Stimulated activated CD4-positive, alpha-beta T cell treated with anti-CD3 and anti-CD28 coated beads, Interleukin-1b, Interleukin-23, amount 100 ng/mL, for 48 hours (primary cell): ENCODE measurements at places on chromosomes 4 and X.

DNA sequence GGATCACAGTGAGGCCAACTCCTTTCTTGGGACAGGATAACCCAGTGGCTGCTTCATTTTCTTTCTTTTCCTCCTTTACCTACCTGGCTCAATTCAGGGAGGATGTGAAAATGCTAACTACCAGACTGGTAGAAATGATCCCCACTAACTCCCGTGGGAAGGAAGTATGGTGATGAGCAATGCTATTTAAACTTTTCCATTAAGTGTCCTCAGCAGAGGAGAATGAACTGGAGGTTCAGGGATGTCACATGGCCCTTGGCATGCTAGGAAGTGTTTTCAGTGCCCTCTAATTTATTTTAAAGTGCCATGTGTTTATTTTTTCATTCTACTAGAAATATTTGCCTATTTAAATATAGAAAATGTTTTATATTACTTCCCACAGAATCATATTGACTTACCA, 363.9 kb downstream of the PPP3CA start:
- DNase-seq: no peak

DNA sequence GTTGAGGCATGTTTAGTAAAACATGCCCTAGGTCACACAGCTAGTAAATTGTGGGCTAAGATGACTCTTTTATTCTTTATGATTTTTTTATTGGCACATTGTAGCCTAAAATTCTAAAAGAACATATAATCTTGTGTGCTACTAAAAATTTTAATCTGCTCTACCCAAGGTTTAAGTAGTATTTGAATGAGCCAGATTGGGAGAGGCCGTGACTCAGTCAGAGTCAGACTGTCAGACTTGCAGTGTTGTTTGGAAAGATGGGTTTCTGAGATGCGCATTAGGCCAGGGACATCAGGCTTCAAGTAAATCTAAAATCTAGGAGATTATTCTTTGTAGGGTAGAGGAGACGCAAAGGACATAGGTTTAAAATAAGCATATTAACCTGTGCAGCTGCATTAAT, 30.7 kb upstream of the TMPRSS11E start:
- no peak for DNase-seq

DNA sequence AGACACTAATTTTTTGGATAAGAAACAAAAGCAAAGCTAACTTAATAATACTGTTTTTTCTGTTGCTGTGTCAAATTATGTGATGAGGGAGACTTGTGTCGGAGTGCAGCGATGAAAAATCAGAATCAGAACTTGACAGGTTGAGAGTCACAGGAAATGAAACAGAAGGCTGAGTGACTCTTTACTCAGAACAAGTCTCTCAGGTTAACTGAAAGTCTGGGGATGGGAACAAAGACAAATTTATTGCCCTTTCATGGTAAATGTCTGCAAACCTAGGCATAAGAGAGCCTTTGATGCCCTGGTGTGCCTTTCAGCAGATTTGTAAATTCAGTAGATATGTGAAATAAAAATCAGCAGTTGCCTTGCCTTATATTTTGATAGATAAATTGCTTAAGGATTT, 96.0 kb downstream of the ADGRL3 start:
- DNase-seq: no peak

DNA sequence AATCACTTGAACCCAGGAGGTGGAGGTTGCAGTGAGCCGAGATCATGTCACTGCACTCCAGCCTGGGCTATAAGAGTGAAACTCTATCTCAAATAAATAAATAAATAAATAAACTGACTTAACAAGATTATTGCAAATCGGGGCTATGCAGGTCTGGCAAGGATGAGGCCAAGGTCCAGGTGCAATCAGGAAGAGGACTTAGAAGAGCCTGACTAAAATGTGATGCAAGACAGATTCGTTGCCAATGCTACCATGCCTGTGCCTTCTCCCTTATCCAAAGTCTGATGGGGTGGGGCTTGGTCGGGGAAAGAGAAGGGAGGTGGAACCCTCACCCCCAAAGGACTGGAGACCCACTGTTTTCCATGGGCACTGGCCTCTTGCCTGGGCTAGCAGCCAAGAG, 14.7 kb downstream of the ZCCHC13 start:
- DNase-seq: no peak

DNA sequence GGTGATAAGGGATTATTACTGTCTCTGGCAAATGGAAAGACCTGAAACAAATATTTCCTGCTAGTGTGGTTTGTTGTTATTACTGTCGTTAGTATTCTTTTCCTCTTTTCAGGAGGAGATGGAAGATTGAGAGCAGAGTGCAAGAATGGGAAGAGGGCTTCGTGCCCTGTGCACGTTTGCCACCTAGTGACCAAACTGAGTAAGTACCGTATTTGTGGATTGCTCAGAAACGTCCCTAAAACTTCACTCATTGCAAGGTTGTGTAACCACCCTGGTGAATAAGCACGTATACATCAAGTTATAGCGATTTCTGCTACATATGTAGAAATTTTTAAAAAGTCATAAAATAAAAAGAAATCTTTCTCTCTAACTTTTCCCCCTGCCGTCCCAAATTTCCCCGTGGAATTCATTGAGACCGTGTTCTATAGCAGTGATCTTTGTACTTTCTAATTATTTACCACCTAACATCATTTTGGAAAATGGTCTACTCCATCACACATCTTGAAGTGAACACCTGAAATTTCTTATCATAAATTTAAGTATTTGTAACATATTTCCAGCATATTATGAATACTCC, 24.3 kb downstream of the LINC00632 start:
- no peak for DNase-seq

GRCh38 chr4:52377563-52377962, 281.5 kb downstream of the USP46 start:
- no peak for DNase-seq

GRCh38 chr4:99657798-99658197, at the start of gene C4orf54:
C4orf54 (minus strand) TSS chr4:99657828; CDS start chr4:99654648, 3,180 bp downstream.
- no peak for DNase-seq

DNA sequence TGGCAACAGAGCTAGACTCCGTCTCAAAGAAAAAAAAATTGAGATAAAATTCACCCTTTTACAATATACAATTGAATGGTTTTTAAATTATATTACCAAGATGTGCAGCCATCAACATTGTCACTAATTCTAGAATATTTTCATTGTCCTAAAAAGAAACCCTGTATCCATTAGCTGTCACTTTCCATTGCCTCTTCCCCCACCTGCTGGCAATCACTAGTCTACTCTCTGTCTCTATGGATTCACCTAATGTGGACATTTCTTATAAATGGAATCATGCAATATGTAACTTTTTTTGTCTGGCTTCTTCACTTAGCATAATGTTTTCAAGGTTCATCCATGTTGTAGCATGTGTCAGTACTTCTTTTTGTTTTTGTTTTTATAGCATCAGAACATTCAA, 20.8 kb downstream of the ABHD18 start:
- no peak for DNase-seq

DNA sequence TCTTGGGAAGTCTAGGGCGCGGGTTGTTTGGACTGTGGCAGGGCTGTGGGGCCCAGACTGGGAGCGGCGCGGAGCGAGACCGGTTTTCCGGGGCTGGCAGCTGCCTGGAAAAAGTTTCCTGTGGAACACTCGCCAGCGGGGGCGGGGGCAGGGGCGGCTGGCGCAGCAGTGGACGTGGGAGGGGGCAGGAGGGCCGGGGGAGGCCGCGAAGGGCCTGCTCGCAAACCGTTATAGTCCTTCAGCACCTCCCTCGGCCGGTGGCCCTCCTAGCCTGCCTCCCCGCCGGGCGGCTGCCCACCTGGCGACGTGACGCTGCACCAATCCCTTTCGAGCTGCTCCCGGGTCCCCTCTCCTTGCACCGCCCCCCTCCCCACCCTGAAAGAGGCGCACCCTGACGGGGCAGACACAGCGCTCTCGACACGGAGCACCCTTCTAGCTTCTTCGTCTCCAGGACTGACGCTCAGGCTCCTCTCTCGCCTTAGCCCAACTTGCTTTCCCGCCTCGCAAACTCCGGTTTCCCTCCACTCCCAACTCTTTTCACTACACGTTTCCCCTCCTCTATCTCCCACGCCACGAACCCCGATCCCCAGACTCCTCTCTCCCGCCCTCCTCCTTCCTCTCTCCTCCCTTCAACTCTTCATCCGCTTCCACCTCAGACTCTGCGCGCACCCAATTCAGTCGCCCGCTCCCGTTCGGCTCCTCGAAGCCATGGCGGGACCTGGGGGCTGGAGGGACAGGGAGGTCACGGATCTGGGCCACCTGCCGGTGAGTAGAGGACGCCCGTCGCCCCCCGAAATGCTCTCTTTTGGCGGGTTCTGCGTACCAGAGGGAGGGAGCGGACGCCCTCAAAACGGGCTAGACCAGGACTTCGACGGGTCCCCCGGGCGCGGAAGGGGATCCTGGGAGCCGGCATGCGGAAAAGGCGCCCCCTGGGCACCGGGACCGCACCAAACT, at the start of gene NRK:
NRK (plus strand) TSS at position 402 of the 954 bp plus-strand sequence; CDS start at position 709, 307 bp downstream.
- no peak for DNase-seq

DNA sequence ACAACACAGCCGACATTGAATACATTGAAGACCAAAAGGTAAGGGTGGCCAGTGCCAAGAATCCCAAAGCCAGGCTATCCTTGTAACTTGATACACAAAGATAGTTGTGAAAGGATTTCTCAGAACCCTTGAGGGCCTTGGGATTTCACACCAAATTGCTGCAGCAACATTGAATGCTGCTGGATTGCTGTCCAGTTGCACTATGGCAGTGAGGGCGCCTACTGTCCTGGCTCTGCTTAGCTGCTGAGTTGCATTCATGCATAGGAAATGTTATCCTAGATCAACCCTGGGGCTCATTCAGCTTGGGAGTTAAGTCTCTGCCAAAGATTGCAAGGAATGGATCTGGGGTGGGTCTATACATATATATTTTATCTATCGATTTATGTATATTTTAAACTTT, 38.7 kb downstream of the LONRF3 start:
- no peak for DNase-seq

GRCh38 chrX:33589316-33589715, 378.0 kb upstream of the DMD start:
- no peak for DNase-seq

- no peak for DNase-seq
Observed at GRCh38 chr4:138414202-138414601, 172.1 kb upstream of the SLC7A11 start.
